ENCODE measurements at places on chromosomes 6 and 20.
A peak's percentile ranks its signal among the peaks of the same experiment; 100 is the strongest.

- DNase-seq, result peak; percentile 77
These were observed 88.1 kb downstream of the HDGFL1 start for GRCh38 chr6:22657352-22657980.

DNA sequence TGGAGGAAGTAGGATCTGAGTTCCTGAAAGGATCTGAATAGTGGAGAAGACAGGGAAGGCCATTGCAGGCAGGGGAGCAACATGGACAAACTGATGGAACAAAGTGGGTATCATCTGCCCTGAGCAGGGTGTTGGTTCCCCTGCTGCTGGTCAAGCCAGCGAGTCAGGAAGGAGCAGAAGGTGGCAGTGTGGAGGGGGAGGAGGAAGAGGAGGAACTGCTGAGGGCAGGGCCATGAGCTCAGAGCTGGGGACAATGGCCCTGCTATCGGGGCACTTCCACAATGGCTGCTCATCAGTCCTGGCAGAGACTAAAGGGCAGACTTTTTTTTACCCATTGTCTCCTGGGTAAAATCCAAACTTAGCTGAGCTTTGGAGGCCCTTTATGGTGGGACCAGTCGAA lies 13.6 kb downstream of the CNBD2 start:
- DNase-seq, result no peak

GRCh38 chr6:169008641-169009257 lies 244.9 kb downstream of the THBS2 start:
- no peak for DNase-seq

- no peak for DNase-seq
These were observed 489.5 kb downstream of the KIF16B start for GRCh38 chr20:16083639-16084280.

DNA sequence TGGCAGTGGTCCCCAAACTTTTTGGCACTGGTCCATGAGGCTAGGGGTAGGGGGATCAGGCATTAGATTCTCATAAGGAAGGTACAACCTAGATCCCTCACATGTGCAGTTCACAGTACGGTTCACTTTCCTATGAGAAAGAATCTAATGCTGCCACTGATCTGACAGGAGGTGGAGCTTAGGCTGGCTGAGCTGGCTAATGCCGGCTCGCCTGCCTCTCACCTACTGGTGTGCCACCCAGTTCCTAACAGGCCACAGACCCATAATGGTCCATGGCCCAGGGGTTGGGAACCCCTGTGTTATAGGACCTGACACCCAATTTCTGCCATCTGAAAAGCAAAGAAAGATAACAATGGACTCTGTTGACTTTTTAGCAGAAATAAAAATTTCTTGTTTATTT lies 199.6 kb downstream of the GMPR start:
- DNase-seq, result no peak

Measured in myocyte (in vitro differentiated cells).